ENCODE measurements at places on chromosomes 6 and 20.

DNA sequence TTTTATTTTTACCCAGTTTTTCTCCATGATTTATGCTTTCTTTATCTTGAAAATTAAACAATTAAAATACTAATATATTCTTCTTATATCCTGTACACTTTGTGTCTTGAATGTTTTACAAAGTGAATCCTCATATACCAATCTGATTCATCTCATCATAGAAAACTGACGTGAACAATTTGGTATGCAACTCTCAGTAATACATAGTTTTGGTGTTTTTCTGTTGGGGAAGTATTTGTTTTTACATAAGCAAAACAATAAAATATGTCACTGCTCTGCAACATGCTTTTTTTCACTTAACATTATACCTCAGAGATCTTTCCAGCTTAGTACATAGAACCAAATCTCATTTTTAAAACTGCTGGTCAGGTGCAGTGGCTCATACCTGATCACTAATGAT is 14.7 kb downstream of the DNAAF9 start:
- DNase-seq: no peak

GRCh38 chr6:155115893-155116570 is 120.9 kb downstream of the TIAM2 start:
- no peak for DNase-seq

DNA sequence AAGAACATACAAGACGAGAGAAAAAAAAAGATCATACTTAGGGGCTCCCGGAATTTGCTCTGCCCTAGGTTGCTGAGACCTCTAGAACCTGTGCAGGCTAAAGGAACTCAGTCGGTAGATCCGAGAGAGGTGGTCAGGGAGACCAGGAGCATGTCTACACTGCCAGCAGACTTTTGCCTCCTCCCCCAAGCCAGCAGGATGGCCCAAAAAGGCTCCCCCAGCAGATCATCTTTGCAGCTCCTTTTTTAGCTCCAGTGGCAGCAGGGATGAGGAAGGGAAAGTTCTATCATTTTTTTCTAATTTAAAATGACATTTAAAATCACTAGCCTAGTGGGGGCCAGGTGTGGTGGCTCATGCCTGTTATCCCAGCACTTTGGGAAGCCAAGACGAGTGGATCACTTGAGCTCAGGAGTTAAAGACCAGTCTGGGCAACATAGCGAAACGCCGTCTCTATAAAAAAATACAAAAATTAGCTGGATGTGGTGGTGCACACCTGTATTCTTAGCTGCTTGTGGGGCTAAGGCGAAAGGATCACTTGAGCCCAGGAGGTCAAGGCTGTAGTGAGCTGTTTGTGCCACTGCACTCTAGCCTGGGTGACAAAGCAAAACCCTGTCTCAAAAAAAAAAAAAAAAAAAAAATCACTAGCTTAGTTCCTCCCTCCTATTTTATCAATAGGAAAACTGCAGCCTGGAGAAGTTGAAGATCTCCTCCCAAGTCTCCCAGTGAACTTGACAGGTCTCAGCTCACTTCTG is 69.3 kb upstream of the MYL9 start:
- DNase-seq: no peak

GRCh38 chr6:156348424-156348823 is 428.8 kb upstream of the ARID1B start:
- DNase-seq: no peak

All from fibroblast of the aortic adventitia (primary cell).